ENCODE measurements at places on chromosomes 16 and 17.

GRCh38 chr16:11637320-11637719, 30.9 kb upstream of the SNN start:
- DNase-seq, result no peak

DNA sequence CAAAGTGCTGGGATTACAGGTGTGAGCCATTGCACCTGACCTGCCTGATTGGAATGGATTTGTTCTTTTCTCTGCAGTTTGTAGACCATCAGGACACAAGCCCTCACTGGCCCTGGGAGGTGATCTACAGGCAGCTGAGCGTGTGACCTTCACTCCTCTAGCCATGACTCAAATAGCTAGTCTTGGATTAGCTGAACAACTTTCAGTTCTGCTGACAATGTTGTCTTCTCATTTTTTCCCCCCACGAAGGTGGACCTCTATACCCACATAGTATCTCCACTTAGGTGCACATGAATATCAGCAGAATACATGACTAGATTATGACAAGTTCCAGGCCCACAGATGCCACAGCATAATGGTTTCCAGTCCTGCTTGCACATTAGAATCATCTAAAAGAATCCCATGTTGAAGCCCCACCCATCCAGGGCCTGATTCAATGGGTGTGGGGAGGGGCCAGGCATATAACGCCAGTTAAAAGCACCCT, 36.8 kb downstream of the HS3ST3B1 start:
- no peak for DNase-seq

DNA sequence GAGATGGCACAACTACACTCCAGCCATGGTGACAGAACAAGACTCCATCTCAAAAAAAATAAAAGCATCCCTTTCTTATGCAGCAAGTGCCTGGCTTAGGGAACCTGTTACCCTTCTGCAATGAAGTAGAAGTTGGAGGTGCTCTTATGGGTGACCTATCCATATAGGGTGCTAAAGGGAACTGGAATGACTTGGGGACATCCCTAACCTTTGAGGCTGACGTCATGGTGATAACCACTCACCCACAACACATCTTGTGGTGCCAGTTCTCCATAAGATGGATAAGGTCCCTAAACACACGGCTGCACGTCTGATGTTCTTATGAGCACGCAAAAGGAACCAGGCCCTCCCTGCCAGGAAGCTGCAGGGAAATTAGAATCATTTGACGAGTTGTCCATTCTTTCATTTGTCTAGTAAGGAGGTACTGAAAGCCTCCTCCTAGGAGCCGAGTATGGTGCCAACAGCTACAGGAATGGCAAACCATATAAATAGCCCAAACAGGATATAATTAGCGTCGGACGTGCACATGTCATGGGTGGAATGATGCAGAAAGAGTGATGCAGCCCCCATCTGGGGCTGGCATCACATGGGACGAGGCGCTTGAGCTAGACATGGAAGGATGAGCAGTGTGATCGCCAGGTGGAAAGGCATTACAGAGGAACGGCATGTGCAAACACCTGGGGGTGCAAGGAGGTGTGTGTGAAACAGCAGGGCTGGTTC, 52.5 kb downstream of the ARHGAP27 start:
- DNase-seq, result no peak

DNA sequence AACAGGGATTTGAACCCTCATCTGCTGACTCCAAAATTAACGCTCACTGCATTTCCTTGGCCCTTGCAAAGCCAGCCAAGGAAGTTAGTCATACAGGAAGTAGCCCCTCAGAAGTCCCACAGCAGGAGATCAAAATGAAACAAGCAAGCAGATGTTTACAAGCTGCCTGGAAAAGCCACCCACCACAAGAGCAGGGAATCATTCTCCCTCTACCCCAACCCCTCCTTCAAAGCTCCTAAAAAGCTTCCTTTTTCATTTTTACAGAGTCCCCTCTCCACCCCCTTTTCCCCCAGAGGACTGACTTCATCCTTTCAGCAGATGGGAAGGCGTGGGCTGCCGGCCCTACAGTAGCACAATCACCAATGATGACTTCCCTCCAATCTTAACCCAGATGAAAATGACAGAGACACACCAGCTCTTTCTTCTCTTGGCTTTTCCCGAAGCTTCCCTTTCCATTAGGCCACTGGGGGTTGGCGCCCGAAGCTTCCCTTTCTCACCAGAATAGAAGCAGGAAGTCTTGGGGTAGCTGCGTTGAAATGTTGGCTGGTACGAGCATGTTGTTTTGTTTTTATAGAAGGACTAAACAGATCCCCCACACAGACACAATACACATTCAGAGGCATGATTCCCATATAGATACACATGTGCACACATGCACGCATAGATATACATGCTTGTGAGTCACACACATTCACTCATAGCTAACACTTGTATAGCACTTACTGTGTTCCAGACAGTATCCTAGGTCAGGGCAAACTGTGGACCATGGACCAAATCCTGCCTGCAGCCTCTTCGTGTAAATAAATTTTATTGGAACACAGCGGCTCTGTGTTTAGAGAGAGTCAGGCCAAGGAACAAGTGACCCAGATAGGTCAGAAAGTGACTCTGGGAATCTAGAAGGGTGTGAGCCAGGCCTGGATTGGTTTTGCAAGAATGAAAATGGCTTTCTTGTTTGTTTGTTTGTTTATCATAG, 17.4 kb downstream of the ITPRIPL2 start:
- no peak for DNase-seq

GRCh38 chr17:76582660-76583059, 3.0 kb downstream of the ST6GALNAC2 start:
- DNase-seq, result no peak

DNA sequence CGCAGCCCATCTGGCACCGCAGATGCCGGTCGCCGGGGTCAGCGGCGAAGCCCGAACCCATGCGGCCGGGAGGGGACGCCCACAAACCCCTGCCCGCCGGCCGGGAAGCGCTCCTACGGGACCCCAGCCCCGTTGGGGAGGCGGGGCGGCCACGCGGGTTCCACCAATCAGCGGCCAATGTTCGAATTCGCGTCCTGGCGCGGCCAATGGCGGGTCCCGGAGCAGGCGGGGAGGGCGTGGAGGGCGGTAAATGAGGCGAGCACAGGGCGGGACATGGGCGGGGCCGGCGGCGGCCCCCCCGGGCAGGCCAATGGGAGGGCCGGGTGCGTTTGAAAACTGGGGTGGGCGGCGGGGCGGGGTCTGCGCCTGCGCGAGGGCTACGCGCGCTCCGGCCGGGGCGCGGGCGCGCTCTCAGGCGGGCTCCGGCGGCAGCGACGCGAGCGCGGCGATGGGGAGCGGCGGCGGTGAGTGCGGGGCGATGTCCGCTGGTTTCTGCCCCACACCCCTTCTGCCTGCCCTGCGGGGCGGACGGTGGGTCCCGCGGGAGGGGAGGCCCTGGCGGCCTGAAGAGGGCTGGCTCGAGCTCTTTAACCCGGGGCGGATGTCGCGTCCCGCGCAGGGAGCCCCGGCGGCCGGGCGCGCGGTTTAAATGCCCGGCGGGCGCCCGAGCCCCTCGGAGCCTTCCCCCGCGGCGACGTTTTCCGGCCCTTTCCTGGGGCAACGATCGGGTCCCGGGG, at the start of gene CCNF:
Gene CCNF (plus strand): TSS at position 414 of the 737 bp plus-strand sequence. CDS start 35 bp downstream, at position 449.
- DNase-seq, result peak; percentile 94

GRCh38 chr17:57090560-57091185, 5.6 kb downstream of the AKAP1 start:
- no peak for DNase-seq

GRCh38 chr17:5837055-5837491, 233.1 kb upstream of the WSCD1 start:
- no peak for DNase-seq

- DNase-seq, result peak; percentile 10
Observed at GRCh38 chr16:11114366-11115164, 141.4 kb downstream of the SOCS1 start.

- DNase-seq, result no peak
Observed at GRCh38 chr17:64630309-64631223, 31.5 kb downstream of the SMURF2 start.

GRCh38 chr16:23288726-23289512, 13.2 kb upstream of the SCNN1B start:
- DNase-seq, result no peak

GRCh38 chr17:22265807-22266206, 573.5 kb downstream of the KCNJ18 start:
- no peak for DNase-seq

DNA sequence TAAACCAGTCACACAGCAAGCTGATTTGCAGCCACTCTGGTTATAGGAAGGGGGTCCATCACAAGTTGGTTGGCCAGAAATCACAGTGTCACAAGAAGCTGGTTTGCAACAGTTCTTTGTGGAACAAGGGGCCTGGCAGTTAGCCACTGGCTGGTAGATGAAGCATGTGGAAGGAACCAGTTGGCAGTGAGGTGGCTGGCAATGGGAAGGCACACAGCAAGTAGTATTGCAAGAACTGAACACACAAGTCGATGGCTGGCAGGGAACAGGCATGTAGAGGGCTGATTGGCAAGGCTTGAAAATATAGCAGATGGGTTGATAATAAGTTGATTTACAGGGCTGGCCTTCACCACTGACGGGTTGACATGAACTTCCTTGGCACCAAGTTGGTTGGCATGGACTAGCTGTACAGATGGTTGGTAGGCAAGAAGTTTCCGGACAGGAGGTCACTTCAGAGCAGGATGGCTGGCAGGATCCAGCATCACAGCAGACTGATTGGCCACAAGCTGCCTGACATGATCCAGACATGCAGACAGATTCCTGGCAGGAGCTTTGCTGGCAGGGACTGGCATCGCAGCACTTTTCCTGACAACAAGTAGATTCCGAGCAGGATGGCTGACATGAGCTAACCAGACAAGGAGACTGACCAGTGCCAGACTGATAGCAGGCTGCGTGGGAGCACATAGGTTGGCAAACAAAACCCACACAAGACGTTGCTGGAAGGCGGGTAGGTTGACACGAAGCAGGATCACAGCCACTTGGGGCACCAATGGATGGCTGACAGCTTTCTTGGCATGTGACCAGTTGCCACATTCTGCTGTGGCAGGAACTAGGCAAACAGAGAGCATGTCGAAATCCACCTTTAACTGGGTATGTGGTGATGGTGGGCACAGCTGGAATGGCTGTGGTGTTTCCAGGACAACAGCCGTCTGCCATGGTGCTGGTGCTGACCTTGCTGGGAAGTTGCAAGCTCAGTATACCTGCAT, at the start of gene KRTAP29-1:
Gene KRTAP29-1 (minus strand): TSS at position 936 of the 986 bp plus-strand sequence. CDS start 0 bp downstream, at position 936.
- no peak for DNase-seq

DNA sequence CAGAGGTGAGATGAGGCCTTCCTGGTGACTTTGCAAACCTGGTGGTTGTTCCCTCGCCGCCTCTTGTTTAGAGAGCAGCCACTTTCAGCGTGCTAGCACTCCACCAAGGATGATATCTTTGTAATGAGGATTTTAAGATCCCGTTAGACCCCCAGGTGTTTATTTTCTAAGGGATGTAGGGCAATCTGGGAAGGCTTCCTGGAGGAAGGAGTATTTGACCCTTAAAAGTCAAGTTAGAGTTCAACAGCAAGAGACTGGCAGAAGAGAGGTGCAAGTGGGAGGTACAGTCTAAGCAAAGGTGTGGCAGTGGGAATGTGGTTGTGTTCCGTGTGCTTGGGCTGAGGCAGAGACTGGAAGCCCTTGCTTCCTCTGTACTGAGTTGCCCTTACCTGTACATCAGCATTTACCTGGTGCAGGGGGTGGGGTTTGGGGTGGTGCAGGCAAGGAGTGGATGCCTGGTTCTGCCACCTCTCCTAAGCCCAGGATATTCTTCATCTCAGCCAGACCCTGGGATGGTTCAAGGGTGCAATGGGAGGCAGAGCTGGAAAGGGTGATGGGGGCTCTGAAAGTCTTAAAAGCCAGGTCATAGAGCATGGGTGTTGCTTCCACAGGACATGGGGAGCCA, 83.6 kb downstream of the SDR42E1 start:
- no peak for DNase-seq

GRCh38 chr17:71273441-71273840, 847.4 kb upstream of the SOX9 start:
- DNase-seq, result no peak

- DNase-seq, result no peak
Observed at GRCh38 chr17:39597372-39598046, 10.2 kb downstream of the NEUROD2 start.

- DNase-seq, result no peak
Observed at GRCh38 chr16:80931801-80932707, 74.6 kb downstream of the CMC2 start.

DNA sequence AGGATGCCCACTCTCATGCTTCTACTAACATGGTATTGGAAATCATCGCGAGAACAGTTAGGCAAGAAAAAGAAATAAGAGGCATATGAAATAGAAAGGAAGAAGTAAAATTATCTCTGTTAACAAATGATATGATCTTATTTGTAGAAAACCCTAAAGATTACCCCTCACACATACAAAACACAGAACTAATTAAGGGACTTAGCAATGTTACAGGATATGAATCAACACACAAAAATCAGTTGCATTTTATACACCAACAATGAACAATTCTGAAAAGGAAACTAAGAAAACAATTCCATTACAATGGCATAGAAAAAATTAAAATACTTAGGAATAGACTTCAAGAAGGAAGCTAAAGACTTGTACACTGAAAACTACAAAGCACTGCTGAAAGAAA, 2.7 kb upstream of the CAPNS2 start:
- DNase-seq, result no peak

- no peak for DNase-seq
Observed at GRCh38 chr16:87057211-87057881, 259.8 kb downstream of the C16orf95 start.

DNA sequence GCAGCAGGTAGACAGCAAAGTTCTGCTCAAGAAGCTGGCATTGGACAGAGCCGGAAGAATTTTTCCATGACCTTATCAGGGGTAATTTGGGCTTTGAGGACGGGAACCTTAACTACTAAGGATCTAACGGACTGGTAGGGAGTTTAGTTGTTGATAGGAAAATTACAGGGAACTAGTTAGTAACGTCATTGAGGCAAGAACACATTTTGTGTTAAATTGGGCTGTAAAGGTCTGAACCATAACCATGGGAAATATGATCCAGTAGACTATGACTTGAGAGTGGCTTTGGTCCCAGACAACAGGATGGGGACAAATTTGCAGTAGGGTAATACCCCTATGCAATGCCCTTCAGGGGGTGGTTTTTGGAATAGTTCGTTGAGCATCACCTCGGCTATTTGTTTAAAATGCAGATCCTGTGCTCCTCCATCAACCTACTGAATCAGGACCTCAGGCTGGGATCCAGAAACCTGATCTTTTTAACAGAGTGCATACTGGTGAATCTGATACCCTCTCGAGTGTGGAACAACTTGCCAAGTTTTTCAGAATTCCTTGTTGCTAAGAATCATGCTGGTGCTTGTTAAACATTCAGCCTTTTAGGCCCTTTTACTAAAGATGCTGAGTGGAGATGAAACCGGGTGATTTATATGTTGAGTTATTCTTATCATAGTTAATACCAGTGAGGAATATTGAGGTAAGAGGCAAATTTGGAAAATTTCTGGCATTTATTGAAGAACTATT, 255.1 kb downstream of the MAP2K6 start:
- no peak for DNase-seq

- no peak for DNase-seq
Observed at GRCh38 chr17:79615926-79616325, 5.1 kb upstream of the RBFOX3 start.

- DNase-seq, result no peak
Observed at GRCh38 chr16:2535625-2536013, 2.2 kb upstream of the PDPK1 start.

- no peak for DNase-seq
Observed at GRCh38 chr16:69338557-69339288, 641 bp downstream of the COG8 start.

Measured in stimulated activated CD8-positive, alpha-beta memory T cell treated with anti-CD3 and anti-CD28 coated beads, Interleukin-7, amount 100 ng/mL, for 4 hours (primary cell).